ENCODE measurements at places on chromosomes 6 and 20.

- no peak for DNase-seq
Measured at GRCh38 chr6:35739645-35740524, 3.1 kb downstream of the ARMC12 start.

GRCh38 chr6:56072856-56073255, 174.5 kb downstream of the COL21A1 start:
- DNase-seq = no peak

DNA sequence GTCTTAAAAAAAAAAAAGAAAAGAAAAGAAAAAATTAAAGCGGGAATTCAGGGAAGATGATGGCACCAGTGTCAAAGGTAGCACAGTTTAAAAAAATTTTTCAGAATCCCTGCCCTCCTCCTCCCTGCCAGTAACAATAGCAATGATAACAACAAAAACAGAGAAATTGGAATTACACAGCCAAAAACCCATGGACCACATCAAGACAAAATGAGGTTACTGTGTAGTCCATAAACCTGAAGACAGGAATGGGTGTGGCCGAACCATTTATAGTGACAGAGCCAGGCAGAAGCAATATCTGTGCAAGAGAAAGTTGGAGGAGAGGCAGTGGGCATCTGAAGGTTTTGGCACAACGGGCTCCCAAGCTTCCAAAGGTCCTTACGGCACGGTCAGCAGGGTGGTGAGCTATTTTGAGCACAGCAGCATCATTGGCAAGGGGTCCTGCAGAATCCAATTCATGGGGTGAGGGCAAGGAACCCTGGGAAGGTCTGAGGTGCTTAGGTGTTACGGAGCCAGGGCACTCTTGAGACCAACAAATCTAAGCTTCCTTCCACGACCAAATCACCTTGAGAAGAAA, 202.3 kb downstream of the GMPR start:
- no peak for DNase-seq

GRCh38 chr6:169960886-169961611, 209.6 kb downstream of the ERMARD start:
- DNase-seq = no peak

DNA sequence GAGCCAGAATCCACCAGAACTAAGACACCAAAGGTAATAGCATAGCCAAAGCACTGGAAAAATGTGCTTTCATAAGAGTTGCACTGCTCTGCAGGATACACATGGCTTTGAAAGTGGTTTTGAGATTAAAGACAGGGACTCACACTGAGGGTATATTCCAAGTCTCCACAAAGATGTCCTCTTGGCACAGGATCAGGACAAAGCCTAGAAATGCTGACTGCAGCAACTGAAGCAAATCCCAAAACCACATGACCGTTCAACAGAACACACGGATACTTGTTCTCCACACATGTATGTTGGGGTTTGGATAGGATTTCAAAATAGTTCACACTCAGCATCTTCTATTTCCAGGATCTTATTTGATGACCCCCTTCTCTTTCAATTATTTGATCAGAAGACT, 364.3 kb upstream of the HSF2 start:
- DNase-seq = no peak

DNA sequence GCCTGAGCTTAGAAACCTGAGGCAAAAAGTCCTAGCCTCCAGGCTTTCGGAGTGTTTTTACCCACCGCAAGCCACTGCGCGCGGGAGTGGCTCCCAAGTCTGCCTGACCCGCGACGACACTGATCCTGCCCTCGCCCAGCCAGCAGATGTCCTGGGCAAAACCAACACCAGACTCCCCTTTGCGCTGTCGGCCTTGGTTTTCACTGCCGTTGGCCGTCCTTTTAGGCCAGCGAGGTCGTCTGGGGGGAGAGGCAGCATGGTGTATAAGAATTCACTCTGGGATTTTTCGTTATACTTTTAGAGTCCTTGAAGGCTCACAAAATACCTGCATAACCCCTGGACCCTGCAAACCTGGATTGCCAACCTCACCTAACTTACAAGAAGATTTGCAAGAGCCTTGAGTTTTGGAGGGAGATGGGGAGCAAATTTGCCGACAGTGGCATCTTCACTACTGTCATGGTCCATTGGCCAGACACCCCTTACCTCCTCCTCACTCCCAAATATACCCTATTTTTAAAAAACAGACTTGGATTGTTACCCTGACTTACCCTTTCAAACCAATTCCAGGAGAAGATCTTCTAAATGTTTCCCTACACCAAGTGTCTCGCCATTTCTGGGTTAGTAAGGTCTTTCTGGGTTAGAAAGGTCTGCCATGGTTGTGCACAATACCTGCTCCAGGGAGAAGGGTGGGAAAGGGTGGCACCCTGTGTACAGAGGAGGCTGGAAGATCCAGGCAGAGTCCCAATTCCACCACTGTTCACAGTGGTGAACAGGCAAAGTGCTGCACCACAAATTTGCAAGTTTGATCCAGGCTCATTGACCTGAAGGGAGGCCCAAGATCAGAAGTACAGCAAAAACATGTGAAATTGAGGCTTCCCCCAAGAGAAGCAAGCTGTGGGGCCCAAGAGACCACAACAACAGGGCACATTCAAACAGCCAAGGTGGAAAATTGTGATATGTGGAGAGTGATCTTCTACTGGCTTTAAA, 4.4 kb downstream of the FOXA2 start:
- no peak for DNase-seq

DNA sequence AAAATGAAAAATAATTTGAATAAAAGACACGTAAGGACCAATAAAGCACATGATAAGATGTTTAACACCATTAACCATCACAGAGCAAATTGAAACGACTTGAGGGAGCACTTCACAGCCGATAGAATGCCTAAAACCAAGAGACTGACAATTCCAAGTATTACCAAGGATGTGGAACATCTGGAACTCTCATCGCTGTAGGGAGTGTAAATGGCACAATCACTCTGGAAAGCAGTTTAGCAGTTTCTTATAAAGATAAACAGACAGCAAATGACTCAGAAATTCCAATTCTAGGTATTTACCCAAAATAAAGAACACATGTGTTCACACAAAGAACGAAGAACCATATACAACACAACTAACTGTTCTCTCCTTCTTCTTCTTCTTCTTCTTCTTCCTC, 8.5 kb upstream of the UBD start:
- DNase-seq = no peak

DNA sequence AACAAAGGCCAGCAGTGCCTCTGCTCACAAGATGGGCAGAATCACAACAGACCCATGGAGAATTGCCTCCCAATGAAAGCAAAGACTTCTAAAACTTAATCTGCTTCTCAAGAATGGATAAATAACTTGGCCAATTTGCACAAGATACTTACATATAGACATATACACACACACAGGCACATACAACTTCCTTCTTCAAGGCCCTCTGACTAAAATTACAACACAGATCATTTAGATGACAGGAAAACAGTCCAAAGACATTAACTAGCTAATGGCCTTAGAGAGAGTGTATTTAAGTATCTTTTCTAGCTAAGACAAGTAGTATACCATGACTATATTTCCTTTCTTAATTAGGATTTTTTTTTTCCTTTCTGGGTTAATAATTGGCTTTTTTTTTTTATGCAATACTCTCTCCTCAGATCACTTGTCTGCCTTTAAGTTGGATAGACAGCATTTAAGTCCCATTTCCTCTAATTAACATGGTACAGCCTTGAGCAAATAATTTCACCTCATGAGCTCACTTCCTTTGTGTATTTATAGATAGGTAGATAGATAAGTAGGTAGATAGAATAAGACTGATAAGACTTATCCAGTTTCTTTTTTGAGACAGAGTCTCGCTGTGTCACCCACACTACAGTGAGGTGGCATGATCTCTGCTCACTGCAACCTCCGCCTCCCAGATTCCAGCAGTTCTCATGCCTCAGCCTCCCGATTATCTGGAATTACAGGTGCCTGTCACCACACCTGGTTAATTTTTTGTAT, 70.0 kb downstream of the NRSN1 start:
- no peak for DNase-seq

GRCh38 chr6:27478141-27478705, 5.3 kb upstream of the ZNF184 start:
- no peak for DNase-seq

DNA sequence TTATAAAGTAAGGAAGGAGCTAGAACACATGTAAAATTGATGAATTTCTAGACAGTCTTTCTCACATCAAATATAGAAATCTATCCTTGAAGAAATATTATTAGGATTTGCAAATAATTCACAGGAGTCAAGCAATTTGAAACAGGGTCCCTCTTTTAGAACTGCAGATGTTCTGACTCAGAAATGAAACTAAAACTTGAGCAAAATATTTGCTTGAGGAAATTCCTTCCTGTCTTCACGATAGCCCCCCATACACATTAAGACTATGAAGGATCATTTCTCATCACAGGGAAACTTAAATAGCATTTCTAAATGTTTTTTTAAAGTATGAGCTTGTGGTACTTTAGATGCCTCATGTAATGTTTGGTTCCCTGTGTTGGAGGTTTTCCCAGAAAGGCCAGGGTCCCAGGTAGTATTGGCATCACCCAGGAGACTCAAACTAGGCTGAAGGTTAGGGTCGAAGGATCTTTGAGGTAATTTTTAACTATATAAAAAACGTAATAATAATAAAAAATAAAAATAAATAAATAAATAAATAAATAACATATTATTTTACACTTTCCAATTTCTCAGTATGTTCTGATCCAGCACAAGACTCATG, 144.0 kb upstream of the TBX18 start:
- no peak for DNase-seq

- DNase-seq = no peak
Measured at GRCh38 chr6:26087284-26088115, at the start of gene HFE. Gene HFE (plus strand): TSS chr6:26087429. CDS start chr6:26087441, 12 bp downstream.

- DNase-seq = no peak
Measured at GRCh38 chr20:32227744-32228688, 20.3 kb downstream of the POFUT1 start.

- no peak for DNase-seq
Measured at GRCh38 chr6:167266830-167267555, 24.1 kb upstream of the UNC93A start.

- DNase-seq = no peak
Measured at GRCh38 chr20:36866681-36867495, 9.1 kb upstream of the TLDC2 start.

DNA sequence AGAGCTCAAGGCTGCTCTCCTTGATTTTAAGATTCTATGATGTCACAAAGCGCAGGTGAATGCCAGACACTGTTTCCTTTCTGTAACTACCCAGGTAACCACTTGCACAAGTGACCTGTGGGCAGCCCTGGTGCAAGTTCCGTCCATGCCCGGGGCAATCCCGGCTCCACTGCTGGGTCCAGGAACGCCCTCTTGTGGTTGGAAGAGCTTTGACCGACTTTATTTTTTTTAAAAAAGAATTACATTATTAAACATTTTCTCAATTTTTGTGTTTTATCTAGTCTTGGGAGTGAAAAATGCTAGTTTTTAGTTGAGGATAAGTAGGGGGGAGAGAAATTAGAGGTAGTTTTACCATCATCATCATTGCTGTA, 695.2 kb downstream of the QKI start:
- DNase-seq = no peak

DNA sequence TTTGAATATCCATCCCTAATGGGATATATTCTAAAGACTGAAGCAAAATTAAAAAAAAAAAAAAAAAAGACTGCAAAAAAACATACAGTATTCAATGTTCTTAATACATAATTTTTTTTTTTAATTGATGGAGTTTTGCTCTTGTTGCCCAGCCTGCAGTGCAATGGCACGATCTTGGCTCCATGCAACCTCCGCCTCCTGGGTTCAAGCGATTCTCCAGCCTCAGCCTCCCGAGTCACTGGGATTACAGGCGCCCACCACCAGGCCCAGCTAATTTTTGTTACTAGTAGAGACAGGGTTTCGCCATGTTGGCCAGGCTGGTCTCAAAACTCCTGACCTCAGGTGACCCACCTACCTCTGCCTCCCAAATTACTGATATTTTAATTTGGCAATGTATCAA, 29.3 kb downstream of the RANBP9 start:
- no peak for DNase-seq

GRCh38 chr6:26033941-26034354, 53.3 kb upstream of the HFE start:
- no peak for DNase-seq

DNA sequence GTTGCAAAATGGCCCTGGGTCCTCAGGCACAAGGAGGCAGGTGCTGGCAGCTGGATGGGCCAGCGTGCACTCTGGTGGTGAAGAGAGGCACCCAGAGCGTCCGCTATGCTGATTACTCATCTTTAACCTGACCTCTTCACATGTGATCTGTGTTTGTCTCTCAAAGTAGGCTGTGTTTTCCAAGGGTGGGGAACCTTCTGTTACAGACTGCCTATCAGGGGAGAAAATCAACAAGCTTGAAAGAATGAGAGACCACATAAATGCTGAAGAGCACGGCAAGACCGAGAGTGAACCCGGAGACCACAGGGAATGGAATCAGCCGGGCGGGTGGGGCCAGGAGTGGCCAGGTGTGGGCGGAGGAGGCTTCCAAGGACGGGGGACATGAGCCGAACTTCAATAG, 16.2 kb downstream of the BNIP5 start:
- no peak for DNase-seq

GRCh38 chr20:41178495-41178894, 41.2 kb downstream of the PLCG1 start:
- no peak for DNase-seq

DNA sequence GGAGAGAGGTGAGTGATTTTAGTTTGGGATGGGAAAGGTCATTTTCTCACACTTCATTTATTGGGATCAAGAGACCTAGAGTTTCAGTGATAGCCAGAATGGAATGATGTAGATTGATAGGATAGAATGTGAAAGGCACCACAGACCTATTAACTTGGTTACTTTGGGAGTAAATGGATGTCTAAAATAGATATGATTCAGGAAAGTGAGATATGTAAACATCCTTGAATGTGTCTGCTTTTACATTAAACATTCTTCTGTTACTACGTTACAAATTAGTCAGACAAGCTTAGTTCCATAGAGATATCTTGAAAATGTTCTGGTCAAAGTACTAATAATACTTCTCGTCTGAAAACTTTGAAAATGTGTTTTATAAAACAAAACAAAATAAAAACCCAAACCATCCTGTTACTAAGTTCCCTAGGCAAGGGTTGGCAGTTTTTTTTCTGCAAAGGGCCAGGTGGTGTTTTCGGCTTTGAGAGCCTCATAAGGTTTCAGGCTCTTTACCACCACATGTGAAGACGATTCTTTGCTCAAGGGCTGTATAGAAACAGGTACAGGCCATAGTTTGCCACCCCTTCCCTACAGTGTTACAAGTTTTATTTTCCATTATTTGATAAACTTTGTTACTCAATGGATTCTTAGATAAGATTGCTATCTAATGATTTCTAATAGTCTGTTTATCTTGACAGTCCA, 3.4 kb downstream of the CYB5R4 start:
- DNase-seq = no peak

GRCh38 chr6:77324866-77325265, 138.4 kb downstream of the HTR1B start:
- no peak for DNase-seq

- no peak for DNase-seq
Measured at GRCh38 chr6:130206479-130206878, 16.3 kb downstream of the SAMD3 start.

- no peak for DNase-seq
Measured at GRCh38 chr6:88761237-88762031, 202.0 kb downstream of the RNGTT start.

DNA sequence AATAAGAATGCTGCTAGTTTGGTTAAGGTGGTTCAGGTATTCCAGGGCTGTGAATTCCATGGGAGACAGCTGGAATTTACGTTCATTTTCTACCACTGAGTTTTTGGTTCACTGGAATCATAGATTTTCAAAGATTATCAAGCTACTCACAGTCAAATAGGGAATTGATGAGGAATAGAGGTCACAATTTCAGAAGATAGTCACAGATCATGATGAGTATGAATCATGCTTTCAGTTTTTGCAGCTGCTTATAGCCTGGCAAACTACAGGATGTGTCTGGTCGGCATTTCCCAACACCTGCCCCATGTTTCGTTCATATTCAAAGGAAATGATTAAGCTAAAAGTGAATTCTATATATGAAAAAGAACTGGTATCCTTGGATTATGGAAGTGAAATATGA, 58.7 kb downstream of the BCKDHB start:
- DNase-seq = no peak
